ENCODE measurements at places on chromosomes 13 and 19. TPM values are rescaled to one million over a fixed set of nuclear protein-coding genes. Genes with fewer than 3 reads are reported as not detected.

IZUMO2 gene
- not detected for polyA plus RNA-seq

GPR183 gene
- polyA plus RNA-seq = not detected

PEG3 gene
- not detected for polyA plus RNA-seq

TRAPPC6A gene
- 34.9 TPM for polyA plus RNA-seq

TMPRSS9 gene
- not detected for polyA plus RNA-seq

NLRP11 gene
- not detected for polyA plus RNA-seq

WDR87 gene
- not detected for polyA plus RNA-seq

CASP14 gene
- polyA plus RNA-seq = not detected

SPIB gene
- not detected for polyA plus RNA-seq

KLK14 gene
- polyA plus RNA-seq = not detected

BCAM gene
- polyA plus RNA-seq = 0.68 TPM

SIGLEC5 gene
- polyA plus RNA-seq = not detected

ZNF560 gene
- polyA plus RNA-seq = 0.61 TPM

ZNF155 gene
- 17.5 TPM for polyA plus RNA-seq

MYCBP2 gene
- 144 TPM for polyA plus RNA-seq

CGB5 gene
- polyA plus RNA-seq = not detected

HIPK4 gene
- not detected for polyA plus RNA-seq

RFC3 gene
- polyA plus RNA-seq = 11.3 TPM

Measured in neural cell (in vitro differentiated cells).